Frontal cortex (tissue), 4 donors: ENCODE measurements at places on chromosomes 7 and 10.

DNA sequence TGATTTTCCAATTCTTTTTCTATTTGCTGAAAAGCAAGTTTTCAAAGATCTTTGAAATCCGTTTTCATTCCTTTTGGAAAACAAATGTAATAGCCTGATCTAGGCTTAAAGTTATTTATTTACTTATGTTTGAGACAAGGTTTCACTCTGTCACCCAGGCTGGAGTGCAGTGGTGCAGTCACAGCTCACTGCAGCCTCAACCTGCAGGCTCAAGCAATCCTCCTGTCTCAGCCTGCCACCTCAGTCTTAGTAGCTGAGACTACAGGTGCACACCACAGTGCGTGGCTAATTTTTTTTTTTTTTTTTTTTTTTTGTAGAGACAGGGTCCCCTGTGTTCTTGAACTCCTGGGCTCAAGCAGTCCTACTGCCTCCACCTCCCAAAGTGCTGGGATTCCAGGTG is 4.6 kb downstream of the ST7 start:
- DNase-seq = no peak

DNA sequence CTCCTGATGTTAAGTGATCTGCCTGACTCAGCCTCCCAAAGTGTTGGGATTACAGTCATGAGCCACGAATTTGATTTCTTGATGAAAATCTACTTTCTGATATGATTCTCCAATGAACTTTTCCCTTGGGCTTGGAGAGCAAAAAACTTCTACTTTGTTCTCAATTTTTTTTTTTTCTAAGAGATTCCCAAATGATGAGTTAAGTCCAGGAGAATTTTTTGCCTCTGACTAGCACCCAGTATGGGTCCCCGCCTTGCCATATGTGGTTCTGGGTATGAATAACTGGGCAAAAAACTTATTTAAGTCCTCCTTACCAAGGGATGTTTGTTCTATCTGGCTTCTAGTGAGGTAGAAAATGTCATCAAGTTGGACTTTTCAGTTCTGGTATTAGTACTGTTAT is 147.9 kb upstream of the LYZL1 start:
- DNase-seq = no peak

DNA sequence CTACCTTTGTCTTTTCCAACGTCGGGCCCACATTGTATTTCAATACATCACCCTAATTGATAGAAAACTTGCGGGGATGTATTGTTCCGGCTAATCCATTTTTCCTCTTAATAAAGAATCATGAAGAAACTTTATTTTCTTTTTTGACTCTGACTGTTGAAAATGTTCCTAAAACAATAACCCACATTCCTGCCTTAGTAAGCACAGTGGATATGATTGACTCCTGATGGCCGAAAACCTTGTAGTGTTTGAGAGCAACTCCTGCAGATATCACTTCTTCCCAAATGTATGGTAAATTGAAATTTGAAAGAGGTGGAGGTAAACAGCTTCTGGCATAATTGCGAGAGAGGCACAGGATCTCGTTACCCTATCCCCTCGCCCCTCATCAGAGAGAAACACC is 65.7 kb downstream of the BICC1 start:
- no peak for DNase-seq

GRCh38 chr7:44153948-44154335 is 12.8 kb upstream of the MYL7 start:
- DNase-seq = no peak

DNA sequence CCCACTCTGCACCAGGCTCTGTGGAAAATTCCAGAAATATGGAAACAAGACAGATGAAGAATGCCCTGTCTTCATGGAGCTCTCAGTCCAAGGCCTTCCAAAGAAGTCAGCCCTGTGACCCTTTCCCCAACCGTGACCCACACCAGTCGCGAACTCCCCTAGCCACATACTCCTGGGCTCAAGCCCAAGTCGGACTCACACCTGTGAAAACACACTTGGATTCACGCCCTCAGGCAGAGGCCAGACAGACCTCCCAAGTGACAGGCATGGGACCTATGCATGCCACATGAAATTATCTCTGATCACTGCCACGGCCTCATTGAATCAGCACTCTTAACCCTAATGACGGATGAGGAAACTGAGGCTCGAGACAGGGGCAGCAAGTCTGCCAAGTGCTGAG is 42.5 kb downstream of the ZCCHC24 start:
- DNase-seq = no peak

- no peak for DNase-seq
These were observed 146.7 kb upstream of the EFCAB10 start for GRCh38 chr7:105728028-105728427.
